ENCODE measurements at places on chromosomes 5 and 9.

DNA sequence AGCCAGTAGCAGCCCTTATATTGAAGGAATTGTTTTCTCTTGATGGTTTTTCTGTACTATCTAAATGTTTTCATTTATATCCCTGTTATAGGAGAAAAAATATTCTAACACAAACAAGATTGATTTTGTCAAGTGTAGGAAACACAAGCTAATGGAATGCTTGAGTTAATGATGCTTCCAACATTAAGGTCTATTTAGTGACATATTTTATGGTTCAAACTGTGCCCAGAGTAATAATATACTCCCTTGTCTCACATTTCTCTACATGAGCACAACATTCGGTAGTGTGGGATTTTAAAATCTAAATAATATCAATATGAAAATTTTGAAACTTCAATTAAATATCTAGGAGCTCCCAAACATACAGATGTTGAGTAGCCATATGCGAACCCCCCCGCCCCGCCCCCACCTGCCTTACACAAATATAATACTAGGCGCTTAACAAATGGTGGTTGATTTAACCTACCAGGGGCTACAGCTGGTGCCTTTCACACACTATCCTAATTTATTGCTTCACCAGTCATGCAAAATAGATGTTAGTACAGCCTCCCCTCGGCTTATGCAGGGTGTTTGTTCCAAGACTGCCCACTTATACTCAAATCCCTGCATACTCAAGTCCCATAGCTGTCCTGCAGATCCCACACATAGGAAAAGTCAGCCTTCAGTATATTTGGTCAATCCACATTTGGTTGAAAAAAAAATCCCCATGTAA is 124.1 kb upstream of the ACO1 start:
- no peak for DNase-seq

- no peak for DNase-seq
Measured at GRCh38 chr5:150431048-150431447, 18.3 kb upstream of the CD74 start.

GRCh38 chr5:176557846-176558245 is 8.7 kb downstream of the CDHR2 start:
- no peak for DNase-seq

GRCh38 chr9:110095776-110096175 is 112.2 kb downstream of the C9orf152 start:
- no peak for DNase-seq

- no peak for DNase-seq
Measured at GRCh38 chr5:125381290-125381689, 634.9 kb upstream of the ZNF608 start.

DNA sequence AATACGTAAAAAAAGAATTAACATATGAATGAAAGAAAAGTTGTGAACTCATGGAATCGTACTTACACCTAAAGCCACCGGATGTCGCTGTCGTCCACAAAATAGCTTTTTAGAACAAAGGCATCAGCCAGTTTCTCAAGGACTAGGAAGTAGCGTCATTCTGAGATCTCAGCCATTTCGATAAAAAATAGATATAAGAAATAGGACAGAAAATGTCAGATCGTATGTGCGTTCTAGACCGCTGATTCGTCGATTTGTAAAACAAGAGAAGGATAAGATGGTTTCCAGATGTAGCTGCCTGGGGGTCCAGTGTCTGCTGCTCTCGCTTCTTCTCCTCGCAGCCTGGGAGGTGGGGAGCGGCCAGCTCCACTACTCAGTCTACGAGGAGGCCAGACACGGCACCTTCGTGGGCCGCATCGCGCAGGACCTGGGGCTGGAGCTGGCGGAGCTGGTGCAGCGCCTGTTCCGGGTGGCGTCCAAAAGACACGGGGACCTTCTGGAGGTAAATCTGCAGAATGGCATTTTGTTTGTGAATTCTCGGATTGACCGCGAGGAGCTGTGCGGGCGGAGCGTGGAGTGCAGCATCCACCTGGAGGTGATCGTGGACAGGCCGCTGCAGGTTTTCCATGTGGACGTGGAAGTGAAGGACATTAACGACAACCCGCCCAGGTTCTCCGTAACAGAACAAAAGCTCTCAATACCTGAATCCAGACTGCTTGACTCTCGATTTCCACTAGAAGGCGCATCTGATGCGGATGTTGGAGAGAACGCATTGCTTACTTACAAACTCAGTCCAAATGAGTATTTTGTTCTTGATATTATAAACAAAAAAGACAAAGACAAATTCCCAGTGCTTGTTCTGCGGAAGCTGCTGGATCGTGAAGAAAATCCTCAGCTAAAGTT is at the start of gene PCDHA10:
TSS of gene PCDHA10 (plus strand) at position 126 of the 903 bp plus-strand sequence. CDS start at position 278, 152 bp downstream.
- no peak for DNase-seq

GRCh38 chr9:13716601-13717321 is 437.3 kb upstream of the MPDZ start:
- DNase-seq = no peak

DNA sequence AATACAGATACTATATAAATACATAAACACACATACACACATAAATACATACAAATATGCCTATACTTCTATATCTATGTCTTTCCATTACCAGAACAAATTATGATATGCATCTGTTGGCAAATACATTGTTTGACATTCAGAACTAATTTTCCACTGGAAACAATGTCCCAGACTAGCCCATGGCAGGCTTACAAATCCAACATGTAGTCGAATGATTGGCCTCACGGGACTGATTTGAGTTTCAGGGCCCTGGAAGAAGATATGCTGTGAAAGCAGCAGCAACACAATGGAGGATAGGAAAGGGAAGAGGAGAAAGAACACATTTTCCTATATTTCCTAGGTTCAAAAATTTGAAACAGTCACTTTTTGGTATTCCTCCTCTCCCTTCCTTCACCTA is 881.1 kb upstream of the DMAC1 start:
- no peak for DNase-seq

DNA sequence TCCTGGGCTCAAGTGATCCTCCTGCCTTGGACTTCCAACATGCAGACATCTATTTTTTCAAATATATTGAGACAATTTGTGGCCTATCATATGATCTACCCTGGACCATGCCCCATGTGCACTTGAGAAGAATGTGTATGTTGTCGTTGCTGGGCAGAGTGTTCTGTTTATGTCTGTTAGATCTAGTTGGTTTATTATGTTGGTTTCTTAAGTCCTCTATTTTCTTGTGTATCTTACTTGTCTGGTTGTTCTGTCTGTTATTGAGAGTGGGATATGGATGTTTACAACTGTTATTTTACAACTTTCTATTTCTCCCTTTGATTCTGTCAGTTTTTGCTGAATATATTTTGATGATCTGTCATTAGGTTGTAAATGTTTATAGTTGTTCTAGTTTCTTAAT is 10.2 kb upstream of the TMEM171 start:
- DNase-seq = no peak

GRCh38 chr9:93086447-93087224 is 9.4 kb upstream of the CARD19 start:
- DNase-seq = no peak

GRCh38 chr5:148950892-148951291 is 112.0 kb downstream of the SH3TC2 start:
- no peak for DNase-seq

DNA sequence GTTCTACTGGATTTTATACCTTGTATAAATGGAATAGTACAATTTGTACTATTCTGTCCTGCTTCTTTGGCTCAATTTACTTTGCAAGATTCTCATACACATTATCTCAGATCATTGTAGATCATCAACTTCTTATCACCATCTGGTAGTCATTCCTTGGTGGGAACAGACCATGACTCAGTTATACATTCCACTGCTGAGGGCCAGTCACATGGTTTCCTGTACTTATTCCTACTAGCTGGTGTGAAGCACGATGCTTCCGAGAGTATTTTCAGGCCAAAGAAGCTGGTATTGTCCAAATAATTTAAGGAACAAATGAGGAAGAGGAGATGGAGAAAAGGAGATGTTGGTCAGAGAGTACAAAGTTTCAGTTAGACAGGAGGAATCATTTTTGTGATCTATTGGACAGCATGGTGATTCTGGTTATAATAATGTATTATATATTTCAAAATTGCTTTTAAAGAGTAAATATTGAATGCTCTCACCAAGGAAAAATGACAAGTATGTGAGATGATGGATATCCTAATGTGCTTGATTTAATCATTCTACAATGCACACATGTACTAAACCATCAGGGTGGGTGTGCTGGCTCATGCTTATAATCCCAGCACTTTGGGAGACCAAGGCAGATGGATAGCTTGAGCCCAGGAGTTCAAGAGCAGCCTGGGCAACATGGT is 124.1 kb downstream of the SYK start:
- no peak for DNase-seq

DNA sequence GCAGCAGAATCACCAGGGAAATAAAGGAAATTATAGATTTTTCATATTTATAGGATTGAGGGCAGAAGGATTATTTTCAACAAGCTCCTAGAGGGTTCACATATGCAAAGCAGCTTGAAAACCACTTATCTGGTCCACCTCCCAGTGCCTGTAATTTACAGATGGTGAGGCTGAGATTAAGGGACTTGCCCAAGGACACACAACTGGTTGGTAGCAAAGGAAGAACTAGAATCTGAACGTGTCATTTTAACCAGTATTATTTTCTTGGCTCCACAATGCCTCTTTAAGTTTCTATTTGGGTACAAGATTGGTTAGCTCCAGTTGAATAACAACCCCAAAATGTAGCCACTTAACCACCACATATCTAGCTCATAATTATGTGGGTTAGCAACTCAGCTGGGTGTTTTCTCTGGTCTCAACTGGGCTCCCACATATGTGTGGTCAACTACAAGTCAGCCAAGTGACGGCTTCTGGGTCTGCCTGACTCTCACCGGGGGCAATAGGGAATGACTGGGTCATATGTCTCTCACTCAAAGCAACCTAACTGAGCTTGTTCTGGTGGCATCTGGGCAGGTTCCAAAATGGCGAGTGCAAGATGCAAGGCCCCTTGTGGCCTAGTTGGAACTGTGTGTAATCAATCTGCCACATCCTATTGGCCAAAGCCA is 127.7 kb downstream of the ZDHHC21 start:
- DNase-seq = no peak

DNA sequence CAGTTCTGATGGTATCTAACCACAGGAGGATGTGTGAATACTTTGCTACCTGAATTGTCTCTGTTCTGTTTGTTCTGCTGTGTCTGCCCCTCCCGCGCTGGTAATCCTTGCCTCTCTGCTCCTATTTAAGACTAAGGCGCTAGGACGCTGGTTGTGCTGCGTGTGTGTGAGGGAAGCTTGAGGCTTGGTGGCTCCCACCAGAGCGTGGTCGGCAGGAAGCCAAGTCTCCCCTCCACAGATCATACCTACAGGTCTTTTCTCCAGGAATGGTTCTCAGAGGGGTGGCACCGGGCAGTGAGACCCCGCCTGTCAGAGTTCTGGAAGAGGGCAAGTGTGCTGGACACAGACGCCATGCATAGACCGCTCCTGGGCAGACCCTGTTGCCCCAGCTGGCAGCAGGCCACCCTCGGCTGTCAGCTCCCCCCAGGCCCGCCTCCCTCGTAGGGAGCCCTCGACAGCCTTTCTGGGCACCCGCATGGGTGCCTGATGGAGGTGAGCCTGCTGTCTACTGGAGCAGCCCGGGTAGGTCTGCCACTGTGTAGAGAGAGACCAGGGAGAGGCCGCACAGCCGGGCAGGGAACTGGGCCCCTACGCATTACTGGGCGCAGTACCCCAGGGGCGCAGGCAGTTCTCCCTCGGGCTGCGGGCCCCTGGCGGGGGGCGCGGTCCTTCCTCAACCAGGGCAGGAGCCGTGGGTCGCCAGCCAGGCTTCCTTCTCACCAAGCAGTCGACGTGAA is 53.4 kb upstream of the ROR2 start:
- no peak for DNase-seq

DNA sequence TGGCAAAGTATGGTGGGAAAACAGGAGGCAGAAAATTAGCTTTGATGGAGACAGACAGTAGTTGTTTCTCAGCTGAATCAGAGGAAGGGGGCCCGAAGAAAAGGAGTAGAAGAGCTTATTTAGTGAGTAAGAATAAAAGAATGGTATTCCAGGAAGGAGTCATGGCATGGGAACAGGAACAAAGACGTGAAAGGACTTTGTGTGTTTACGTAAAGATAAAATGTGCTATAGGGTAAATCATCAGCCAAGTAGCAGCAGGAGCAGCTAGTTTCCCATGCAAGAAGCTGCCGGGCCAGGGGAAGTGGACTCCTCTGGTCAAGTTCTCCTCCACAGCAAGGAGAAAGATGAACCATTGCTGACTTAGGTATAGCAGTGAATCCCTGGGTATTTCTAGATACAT is 454.5 kb downstream of the HINT1 start:
- DNase-seq = no peak

DNA sequence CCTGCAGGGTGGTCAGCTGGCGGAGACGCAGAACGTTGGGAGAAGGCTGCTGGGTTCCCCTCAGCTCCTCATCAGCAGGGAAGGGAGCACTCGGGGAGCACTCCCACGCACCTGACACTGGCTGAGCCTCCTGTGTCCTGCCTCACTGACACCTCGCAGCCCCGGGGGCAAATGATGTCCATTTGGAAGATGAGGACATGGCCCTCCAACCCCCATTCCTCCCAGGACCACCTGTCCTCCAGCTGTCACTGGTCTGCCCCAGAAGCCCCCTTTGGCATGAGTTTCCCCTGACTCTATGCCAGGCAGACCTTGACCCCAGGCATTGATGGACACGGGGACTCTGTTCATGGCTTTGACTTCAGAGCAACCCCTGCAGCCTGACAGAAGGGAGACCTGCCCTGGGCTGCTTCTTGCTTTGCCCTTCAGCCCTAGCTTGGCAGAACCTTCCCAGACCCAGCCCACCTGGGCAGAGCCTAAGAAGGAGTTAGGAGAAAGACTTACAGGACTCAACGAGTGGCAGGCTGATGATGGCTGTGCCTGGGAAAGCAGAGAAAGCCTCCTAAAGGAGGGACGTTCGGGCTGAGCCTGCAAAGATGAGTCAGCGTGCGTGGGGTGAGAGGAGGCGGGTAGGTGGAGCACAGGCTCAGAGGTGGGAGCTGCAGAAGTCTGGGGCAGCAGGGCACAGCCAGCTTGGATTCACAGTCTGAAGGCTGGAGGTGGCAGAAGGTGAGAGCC is 90.6 kb downstream of the LMX1B start:
- DNase-seq = no peak

DNA sequence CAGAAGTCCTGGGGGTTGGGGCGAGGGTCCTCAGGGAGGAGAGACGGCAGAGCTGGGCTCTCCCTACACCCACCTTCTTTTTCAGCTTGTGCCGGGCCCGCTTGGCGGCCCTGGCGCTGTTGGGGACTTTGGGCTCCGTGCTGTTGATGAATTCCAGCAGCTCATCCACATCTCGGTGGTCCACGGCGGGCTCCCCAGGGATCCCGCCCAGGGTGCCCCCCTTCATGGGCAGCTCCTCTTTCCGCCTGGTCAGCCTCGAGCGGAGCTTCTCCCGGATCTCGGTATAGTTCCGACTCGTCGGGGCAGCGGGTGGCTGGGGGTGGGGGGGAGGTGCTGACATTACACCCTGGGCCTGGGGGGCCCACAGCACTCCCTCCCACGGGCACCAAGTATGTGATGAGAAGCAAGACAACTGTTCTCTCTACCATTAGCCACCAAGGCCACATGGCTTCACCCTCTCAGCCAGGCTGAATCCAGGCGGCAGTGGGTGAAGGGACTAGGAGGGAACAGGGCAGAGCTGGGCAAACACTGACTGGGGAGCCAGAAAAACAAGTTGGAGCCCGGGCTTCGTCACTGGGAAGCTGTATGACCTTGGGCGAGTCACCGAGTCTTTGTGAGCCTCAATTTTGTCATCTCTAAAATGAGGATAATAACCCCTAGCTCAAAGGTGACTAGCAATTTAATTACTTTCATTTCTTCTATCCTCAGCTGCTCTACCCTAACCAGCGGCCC is 14.6 kb upstream of the DDX41 start:
- DNase-seq = no peak
